Stimulated activated CD4-positive, alpha-beta T cell treated with anti-CD3 and anti-CD28 coated beads, Interleukin-2, amount 100 ng/mL, for 4 hours (primary cell): ENCODE measurements at places on chromosomes 7 and 10.

DNA sequence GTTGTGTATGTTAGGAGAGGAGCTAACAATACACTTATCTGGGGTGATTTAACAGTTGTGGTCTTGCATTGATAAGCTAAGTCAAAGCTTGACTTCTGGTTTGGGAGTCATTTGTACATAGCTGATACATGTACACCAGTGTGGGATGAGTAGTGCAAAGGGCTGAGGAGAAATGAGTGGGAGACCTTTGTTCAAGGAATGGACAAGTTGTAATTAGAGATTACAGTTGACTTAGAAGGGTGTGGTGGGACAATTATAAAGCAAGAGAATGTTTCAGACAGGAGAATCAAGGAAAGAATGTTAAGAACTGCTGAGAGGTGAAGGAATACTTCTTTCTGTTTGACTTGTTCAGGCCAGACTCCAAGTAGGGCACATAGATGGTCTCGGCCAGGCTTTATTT is 209.7 kb upstream of the STEAP4 start:
- DNase-seq: no peak

DNA sequence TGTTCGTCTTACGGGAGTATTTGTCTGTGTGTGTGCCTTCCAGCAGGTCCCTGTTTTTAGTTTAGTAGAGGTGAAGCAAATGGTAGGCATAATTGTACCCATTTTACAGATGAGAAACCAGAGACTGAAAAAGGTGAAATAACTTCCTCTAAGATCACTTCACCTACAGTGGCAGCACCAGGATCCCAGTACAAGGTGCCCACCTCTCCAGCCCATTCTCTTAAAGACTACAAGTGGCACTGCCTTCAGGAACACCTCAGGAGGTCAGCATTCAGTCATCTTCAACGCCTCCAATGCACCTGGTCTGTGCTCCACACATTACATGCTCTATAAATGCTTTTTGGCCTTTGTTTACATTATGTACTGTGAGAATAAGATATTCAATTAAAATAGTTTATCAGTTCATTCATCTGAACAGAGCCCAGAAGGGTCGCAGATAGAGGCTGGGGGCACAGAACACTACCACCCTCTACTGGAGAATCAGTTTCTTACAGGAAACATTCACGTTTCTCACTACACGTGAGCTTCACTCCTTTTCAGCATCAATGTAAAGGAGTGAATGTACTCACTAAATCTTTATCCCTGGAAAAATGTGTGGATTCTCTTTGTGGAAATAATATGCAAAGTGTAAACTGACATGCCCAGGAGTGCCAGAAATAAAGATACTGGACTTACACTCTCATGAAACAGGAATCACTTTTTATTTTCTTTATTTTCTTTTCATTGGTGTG is 45.5 kb upstream of the ABLIM1 start:
- no peak for DNase-seq

- DNase-seq: no peak
These were observed 17.4 kb downstream of the SLC13A4 start for GRCh38 chr7:135710417-135711138.

DNA sequence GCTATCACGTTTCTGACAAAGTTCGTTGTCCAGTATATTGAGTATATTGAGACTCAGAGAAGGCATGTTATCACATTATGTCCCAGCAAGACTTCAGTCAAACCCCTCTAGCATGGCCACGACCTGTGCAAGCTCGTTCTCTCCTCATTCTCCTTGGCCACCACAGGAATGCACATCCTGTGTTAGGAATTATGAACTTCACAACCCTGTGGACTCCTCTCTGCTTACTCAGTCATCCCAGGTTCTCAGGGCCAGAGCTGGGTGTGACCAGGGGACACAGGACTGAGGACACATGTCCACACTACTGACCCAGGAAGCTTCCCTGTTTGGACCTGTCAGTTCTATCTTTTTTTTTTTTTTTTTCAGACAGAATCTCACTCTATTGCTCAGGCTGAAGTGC is 4.4 kb downstream of the SH2D4B start:
- no peak for DNase-seq

GRCh38 chr10:49387071-49387470 is 8.8 kb downstream of the DRGX start:
- no peak for DNase-seq

DNA sequence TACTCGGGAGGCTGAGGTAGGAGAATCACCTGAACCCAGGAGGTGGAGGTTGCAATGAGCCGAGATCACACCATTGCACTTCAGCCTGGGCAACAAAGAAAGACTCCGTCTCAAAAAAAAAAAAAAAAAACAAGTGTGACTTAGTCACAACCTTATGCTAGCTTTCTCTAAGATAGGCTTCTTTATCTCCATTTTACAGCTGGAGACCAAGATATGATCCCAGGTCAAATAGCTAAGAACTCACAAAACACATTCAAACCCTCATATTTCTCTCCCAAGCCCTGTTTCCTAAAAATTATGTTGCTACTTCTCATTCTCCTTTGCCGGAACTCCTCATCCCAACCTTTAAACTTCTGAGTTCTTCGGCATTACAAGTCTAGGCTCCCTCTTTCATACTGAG is 13.0 kb upstream of the DHTKD1 start:
- DNase-seq: no peak

DNA sequence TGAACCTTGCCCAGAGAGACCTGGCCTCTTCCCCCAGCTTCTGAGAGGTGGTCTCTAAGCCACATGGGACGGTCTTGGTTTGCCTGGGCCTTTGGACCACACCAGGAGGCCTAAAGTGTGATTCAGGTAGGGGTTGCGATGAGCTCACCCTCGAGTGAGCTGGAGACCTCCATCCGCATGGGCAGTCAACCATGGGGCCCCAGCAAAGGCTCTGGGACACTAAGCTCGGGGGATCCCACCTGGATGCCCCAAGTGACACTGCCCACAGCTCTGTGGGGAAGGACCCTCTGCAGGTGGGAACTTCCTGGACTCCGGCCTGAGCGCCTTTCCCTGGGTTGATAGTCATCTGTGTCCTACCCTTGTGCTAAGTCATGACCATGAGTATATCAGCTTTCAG is 57.1 kb upstream of the FAM20C start:
- DNase-seq: no peak

DNA sequence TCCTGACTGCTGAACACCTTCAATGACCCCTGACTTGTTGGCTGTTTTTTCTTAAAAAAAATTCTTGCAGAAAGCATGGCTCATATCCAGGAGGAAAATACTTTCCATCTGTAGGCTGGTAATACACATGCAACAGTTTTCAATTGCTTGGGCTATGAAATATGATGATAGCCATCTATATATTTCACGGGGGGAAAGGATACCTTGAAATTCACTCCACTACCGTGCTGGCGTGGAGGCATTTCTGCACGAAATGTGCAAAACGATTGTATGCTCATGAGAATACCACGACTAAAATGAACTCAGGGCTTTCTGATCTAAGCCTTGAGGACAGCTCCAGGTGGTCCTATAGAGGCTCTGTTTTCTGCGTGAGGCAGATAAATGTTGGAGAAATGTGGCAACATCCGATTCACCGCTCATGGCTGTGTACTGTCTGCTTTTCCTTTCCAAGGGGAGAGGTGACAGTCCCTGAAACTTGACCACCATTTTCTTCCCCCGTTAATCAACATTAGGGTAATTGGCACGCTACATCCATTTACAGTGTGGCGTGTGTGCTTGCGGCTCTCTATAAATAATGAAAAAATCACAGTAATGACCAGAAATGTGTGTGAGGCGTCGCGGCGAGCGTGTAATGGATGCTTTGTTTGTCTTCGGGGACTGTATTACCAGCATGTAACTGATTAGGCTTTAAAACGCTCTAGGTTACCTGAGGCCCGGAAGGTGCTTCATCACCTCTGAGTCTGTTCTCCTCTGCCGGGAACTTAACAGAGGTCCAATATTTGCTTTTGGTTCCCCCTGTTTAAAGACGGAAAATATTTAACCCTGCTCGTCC is 12.8 kb upstream of the CARD11 start:
- no peak for DNase-seq

- DNase-seq: no peak
These were observed 132.1 kb downstream of the TACC2 start for GRCh38 chr10:122121059-122121458.

- DNase-seq: no peak
These were observed 2.8 kb upstream of the CLDN15 start for GRCh38 chr7:101240226-101241014.

GRCh38 chr7:151793991-151794507 is 82.9 kb downstream of the PRKAG2 start:
- DNase-seq: no peak

DNA sequence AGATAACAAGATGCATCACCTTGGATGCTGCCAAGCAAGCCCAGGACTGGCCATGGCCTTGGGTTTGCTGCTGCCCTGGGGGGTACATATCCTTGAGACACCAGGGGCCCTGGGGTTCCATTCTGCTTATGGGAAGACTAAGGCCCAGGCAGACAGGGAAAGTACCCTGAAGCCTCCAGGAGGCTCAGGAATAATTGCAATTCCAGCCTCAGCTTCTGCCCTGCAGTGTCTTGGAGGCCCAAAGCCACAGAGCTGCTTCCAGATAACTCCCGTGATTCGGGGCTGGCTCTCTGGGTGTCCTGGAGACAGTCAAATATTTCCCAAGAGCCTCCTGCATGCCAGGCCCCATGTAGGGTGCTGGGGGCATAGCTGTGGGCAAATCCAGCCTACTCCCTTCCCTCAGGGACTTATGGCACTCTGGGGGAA is 22.6 kb downstream of the MYL10 start:
- no peak for DNase-seq

GRCh38 chr7:134031835-134032617 is 95.1 kb upstream of the LRGUK start:
- DNase-seq: no peak

DNA sequence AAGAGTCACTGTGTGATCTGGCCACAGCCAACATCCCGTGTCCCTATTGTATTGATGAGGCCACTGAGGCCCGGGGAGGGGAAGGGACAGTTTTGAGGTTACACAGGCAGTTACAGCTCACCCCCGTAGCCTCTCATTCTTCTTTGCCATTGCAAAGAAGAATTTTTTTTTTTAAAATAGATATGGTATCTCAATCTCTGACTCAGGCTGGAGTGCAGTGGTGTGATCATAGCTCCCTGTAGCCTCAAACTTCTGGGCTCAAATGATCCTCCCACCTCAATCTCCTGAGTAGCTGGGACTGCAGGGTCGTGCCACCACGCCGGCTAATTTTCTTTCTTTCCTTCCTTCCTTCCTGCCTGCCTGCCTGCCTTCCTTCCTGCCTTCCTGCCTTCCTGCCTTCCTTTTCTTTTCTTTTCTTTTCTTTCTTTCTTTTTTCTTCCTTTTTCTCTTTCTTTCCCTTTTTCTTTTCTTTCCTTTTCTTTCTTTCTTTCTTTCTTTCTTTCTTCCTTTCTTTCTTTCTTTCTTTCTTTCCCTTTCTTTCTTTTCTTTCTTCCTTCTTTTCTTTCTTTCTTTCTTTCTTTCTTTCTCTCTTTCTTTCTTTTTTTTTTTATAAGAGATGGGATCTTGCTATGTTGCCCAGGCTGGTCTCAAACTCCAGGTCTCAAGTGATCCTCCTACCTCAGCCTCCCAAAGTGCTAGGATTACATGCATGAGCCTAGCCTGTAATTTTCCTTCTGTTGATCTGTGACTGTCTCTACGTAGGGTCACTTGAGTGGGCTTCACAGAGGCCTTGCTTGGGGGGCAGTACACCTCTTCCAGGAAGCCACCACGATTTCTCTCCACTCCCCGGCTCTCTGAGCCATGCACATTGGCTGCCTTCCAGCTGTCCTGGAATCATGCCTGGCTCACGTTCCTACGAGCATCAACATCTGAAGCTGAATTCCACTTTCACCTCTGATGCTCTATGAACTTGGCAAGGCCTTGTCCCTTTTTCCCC is 31.3 kb downstream of the TMEM270 start:
- DNase-seq: no peak

DNA sequence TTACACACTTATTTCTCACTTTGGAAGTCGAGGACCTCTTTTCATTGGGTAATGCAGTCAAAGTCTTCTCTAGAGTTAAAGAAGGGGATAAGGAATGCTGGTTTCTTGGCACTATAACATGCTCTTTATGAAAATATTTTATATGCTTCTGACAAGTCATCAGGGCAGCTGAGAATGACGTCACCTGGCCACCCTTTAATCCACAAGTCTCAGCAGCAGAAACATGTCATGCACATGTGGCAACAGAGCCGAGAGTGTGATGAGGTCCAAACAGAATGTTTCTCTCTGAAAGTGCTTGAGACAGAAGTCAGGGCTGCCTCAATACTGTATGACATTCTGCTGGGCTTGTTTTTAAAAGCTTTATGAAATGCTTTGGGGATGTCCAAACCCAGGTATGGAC is 63.5 kb upstream of the C10orf90 start:
- no peak for DNase-seq

DNA sequence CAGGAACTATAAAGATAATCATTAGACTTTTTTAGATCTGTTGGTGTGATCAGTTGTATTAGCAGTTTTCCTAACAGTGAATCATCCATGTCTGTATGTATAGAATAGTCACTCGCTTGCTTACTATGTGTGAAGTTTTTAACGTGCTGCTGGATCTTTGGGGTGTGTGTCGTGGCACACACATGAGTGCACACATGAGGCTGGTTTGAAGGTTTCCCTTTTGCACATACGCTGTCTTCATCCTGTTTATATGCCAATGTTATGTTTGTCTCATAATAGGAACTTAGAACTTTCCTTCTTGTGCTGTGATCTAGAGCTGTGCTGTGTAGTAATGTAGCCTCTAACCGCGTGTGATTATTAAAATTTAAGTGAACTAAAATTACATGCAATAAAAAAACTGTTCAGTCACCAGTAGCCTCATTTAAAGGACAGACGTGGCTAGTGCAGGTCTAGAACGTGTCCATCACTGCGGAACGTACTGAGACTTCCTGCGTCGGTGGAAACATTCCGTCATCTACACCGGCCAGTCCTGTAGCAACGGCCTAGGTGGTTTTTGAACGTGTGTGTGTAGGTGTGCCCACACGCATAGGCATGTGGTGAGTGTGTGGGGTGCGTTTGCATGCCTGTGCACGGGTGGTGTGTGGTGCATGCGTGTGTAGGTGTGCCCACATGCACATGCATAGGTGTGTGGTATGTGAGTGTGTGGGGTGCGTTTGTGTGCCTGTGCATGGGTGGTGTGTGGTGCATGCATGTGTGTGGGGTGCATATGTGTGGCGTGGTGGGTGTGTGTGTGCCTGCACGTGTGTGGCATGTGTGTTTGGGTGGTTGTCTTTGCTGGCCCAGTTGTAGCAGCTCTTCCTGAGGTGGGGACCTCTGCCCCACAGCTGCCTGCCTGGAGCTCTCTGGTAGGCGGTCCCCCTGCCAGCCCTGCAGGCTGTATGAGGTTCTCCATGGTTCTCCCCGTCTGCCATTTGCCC is 56.6 kb downstream of the INPP5A start:
- DNase-seq: no peak

- DNase-seq: no peak
These were observed 85.9 kb downstream of the XPNPEP1 start for GRCh38 chr10:109837384-109837783.

DNA sequence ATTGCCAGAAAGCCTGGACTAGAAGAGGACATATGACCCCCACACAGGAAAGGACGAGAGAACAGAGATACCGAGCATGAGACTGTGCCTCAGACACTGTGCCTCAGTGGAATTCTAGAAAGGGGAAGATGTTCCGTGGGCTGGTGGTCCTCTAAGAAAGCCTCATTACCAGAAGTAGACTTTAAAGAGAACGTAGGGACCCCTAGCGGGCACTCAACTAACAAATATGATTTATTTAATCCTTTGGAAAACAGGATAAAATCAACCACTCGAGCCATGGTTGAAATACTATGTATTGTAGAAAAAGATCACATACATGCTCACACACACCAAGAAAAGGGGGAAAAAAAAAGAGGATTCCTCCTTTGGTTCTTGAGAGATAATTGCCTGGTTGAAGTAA is 701.2 kb upstream of the SORCS1 start:
- DNase-seq: no peak
